HFFc6 (cell line): ENCODE measurements at places on chromosomes 1 and 21.

DNA sequence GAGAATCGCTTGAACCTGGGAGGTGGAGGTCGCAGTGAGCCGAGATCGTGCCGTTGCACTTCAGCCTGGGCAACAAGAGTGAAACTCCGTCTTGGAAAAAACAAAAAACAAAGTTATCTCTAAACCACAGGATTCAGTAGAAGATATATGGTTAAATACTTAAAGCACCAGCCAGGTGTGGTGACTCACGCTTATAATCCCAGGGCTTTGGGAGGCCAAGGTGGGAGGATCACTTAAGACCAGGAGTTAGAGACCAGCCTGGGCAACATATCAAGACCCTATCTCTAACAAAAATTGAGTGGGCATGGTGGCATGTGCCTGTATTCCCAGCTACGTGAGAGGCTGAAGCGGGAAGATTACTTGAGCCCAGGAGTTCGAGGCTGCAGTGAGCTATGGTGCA, 5.6 kb downstream of the NECAP2 start:
- H3K36me3 ChIP-seq = peaks cover 28% of the 10 kb centered on the region
- H3K4me1 ChIP-seq = peaks cover 7% of the 10 kb centered on the region
- DNase-seq = no peak
- no peak overlapping the region for H3K4me3 ChIP-seq
- H3K27me3 ChIP-seq = peaks cover 1% of the 10 kb centered on the region; the same call in 1 of the 2 replicates

GRCh38 chr1:78145105-78145580, 99.4 kb downstream of the GIPC2 start:
- no peak overlapping the region for H3K27ac ChIP-seq
- no peak overlapping the region for H3K4me3 ChIP-seq
- H3K4me1 ChIP-seq = peaks cover 47% of the 10 kb centered on the region
- DNase-seq = peak; percentile 68
- no peaks in the 10 kb centered on the region; the same call in 1 of the 2 replicates for H3K27me3 ChIP-seq

DNA sequence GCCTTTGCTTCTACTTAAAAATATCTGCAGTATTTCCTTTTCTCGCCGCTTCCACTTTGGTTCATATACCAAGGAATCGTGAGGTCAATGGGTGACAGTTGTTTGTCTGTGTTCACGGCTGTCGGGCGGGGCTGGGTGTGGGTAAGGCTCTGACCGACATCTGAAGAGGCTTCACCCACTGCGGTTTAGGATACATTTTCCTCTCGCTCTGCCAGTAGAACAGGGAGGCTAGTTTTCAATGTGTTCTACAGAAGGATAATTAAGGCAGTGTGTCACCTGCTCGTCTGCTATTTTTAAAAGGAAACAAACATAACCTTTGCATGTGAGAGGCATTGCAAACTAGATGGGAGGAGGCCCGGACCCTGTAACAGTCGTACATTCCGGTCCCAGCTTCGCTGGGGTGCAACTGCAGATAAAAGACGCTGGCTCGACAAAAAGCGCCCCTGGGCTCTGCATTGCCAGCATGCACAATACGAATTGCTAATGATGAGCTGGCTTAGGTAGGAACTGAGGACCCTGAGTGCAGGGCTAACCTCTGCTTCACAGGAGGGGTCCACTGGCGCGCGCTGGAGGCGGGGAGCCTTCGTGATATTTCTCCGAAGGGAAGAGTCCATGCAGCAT, 8.5 kb upstream of the ERG start:
- H3K4me3 ChIP-seq = no peak overlapping the region
- H3K4me1 ChIP-seq = peaks cover 20% of the 10 kb centered on the region
- no peak for DNase-seq
- H3K27me3 ChIP-seq = peaks cover 18% of the 10 kb centered on the region
- H3K27ac ChIP-seq = no peak overlapping the region

DNA sequence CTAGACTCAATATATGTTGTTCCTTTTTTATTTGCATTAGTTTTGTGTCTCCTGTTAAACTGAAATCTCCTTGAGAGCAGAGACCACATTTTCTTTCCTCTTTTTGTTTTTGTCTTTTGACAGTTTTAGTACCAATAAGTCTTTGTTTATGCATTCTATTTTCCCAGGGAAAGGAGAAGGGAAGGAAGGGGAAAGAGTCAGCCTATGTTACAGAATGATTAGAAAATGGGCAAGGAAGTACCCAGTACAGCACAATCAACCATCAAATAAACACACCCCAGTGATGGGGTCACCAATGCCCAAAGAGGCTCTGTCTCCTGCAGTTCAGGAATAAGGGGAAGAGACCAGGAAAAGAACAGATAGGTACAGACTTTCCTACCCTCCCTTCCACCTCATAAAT, 10.1 kb downstream of the ZBTB37 start:
- peaks cover 18% of the 10 kb centered on the region for H3K36me3 ChIP-seq
- H3K27ac ChIP-seq = no peak overlapping the region
- no peaks in the 10 kb centered on the region; the same call in 1 of the 2 replicates for H3K4me1 ChIP-seq

DNA sequence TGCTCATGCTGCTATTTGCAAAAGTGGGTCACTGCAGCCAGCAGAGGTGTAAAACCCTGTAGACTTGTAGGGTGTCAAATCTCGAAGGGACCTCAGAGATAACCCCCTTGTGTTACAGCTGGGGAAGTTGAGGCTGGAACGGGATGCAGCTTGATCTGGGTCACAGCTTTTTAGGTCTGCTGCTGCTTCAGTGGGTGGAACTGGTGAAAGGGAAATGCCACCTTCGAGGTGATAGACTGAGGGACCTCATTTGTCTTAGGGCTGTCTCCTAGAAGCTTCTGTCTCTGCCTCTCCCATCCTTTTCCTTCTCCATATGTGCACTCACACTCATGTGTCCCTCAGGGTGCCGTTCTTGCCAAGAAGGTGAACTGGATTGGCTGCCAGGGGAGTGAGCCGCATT, 35.4 kb downstream of the QSOX1 start:
- peaks cover 29% of the 10 kb centered on the region for H3K36me3 ChIP-seq
- no peak overlapping the region for H3K4me3 ChIP-seq
- no peak for DNase-seq
- no peak overlapping the region for H3K27ac ChIP-seq

- no peaks in the 10 kb centered on the region for H3K36me3 ChIP-seq
- H3K4me1 ChIP-seq = no peaks in the 10 kb centered on the region
- no peaks in the 10 kb centered on the region for H3K27me3 ChIP-seq
- no peak overlapping the region for H3K4me3 ChIP-seq
- no peak for DNase-seq
Observed at GRCh38 chr1:95386915-95387314, 152.9 kb downstream of the RWDD3 start.

DNA sequence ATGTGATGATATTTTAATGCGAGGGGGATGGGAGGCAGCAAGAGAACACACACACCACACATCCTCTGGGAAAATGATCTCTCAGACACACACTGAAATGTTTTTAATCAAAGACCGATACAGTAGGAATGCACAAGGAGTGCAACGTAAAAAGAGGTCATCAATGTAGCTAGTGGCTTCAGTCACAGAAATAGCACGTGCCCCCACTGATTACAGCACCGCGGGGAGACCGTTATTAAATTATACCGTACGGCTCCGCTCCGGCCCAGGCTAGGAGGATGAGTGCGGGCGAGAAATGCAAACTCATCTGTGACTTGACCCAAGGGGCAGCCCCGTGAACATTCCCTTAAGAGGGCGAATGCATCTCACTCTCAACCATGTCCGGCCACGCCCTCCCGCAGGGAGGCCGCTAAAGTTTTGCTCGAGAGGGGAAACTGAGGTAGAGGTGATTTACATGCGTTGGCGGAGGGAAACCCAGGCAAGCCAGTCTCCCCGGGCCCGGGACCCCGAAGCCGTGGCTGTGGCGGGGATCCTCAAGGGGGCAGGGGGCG, 552 bp downstream of the UBR4 start:
- peaks cover 70% of the 10 kb centered on the region for H3K4me1 ChIP-seq
- peak overlapping the region; percentile 94 for H3K4me3 ChIP-seq
- H3K27me3 ChIP-seq = no peaks in the 10 kb centered on the region
- peaks cover 44% of the 10 kb centered on the region for H3K36me3 ChIP-seq
- H3K27ac ChIP-seq = peak overlapping the region; percentile 93
- peak; percentile 7 for DNase-seq

DNA sequence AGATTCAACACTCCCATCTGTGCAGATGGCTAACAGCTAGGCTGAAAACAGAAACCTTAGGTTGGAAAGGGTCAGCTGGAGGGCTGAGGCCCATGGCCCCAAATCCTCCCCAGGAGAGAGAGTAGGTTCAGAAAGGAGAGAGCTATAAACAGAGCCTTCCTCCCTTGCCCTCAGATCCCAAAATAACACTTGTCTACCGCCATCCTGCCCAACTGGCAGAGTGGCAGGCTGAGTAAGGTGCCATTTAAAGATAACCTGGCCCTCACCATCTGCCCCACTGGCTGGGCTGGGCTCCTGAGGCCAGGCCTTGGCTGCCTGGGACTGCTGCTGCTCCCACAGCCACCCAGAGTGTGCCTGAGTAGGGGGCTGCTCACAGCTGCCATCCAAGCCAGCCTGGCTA, 4.3 kb upstream of the SHISA4 start:
- H3K27me3 ChIP-seq = no peaks in the 10 kb centered on the region; the same call in 1 of the 2 replicates
- peaks cover 68% of the 10 kb centered on the region for H3K4me1 ChIP-seq
- no peaks in the 10 kb centered on the region for H3K36me3 ChIP-seq
- H3K27ac ChIP-seq = no peak overlapping the region

GRCh38 chr21:33680870-33681269, 38.6 kb downstream of the ITSN1 start:
- H3K27me3 ChIP-seq = no peaks in the 10 kb centered on the region
- peak overlapping the region; percentile 28; the same call in 1 of the 2 replicates for H3K27ac ChIP-seq
- H3K36me3 ChIP-seq = peaks cover 4% of the 10 kb centered on the region; the same call in 1 of the 2 replicates
- no peak overlapping the region for H3K4me3 ChIP-seq
- DNase-seq = no peak
- peaks cover 55% of the 10 kb centered on the region for H3K4me1 ChIP-seq

DNA sequence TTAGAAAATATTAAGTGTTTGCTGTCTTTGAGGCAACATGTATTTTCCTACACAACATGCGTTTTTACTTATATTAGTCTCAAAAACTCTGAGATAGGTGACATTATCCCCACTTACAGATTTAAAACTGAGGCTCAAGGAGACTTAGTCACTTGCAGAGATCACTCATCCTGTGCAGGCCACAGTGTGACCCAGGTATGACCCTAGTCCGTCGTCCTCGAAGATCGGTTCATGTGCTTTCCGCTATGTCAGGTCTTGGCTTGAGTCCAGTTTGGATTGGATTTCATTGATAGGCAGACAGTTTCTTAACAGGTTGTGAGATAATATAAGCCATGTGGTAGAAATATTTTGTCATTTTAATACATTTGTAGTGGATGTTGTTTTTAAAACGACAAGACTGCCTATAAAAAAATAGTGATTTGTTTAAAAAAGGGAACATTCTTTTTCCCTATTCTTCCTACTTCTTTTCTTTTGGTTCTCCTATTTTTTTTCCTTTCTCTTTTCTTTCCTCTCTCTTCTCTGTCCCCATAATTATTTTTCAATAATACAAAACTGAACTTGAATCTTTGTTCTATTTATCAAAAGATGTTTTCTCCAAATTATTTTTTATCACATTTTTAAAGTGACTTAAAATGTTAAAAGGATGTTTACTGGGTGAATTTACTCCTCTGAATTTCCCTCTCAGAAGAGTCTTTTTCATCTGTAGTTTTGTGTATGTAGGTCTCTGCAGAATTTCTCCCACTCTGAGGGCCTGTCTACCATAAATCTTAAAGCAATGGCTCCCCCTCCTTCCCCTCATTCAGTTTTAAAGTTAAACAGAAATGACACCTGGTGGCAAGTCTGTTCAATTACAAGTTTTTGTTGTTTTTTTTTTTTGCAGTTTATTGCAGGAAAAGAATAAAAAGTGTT, 81.8 kb downstream of the PHTF1 start:
- H3K4me1 ChIP-seq = peaks cover 37% of the 10 kb centered on the region
- H3K36me3 ChIP-seq = no peaks in the 10 kb centered on the region
- no peak overlapping the region for H3K4me3 ChIP-seq
- DNase-seq = peak; percentile 39

- H3K27ac ChIP-seq = no peak overlapping the region
- H3K36me3 ChIP-seq = no peaks in the 10 kb centered on the region
- no peak overlapping the region; the same call in 1 of the 2 replicates for H3K4me3 ChIP-seq
- no peak for DNase-seq
Observed at GRCh38 chr1:225449774-225450173, 21.9 kb upstream of the LBR start.

- H3K27me3 ChIP-seq = no peaks in the 10 kb centered on the region; the same call in none of the 2 replicates
- DNase-seq = no peak
- no peak overlapping the region for H3K27ac ChIP-seq
- H3K4me1 ChIP-seq = peaks cover 19% of the 10 kb centered on the region; the same call in 1 of the 2 replicates
- no peak overlapping the region for H3K4me3 ChIP-seq
- peaks cover 4% of the 10 kb centered on the region; the same call in 1 of the 2 replicates for H3K36me3 ChIP-seq
Observed at GRCh38 chr1:41518471-41518870, 34.0 kb upstream of the EDN2 start.

GRCh38 chr1:36402504-36402890, 4.8 kb upstream of the LSM10 start:
- H3K27ac ChIP-seq = no peak overlapping the region
- DNase-seq = no peak

- H3K36me3 ChIP-seq = peaks cover 60% of the 10 kb centered on the region
- H3K4me3 ChIP-seq = no peak overlapping the region
- no peak for DNase-seq
- no peaks in the 10 kb centered on the region; the same call in 1 of the 2 replicates for H3K4me1 ChIP-seq
Observed at GRCh38 chr1:244850896-244851295, 13.4 kb downstream of the HNRNPU start.

DNA sequence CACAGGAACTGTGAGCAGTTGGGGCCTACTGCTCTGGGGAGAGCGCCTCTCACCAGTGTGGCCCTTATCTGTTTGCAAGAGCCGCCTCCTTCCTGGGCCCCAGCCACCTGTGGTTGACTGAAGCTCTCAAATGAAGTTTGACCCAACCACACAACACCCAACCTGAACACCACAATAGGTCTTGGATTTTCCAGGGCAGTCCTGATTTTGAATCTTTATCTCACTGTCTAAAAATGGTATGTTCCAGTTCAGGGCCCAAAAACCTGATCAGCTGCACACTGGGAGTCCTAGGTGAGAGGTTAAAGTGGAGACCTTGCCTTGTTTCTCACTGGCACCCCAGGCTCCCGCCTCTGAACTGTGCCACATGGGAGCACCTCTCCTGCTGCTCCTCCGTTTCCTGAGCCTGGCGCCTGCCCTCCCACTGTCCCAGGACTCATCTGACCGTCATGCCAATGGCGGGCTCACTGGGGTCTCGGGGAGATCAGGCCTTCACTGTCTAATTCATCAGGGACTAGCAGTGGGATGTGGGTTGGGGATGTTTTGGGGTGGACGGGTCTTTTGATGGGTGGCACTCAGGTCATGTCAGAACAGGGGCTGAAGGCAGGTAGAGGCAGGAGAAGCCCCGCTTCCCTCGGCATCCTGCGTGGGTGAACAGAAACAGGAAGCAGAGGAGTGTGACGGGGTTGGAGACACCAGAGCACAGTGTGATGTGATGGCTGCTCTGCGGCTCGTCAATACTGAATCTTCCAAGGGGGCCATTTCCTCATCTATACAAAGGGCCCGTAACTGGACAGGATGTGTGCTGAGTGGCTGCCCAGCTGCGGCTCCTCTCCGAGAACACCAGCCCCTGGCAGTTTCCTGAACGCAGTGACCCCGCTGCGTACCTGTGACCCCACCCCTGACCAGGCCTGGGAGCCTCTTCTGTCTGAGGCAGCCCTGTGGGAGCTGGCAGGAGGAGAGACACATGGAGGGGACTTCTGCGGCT, 59.6 kb upstream of the ITPKB start:
- peaks cover 16% of the 10 kb centered on the region for H3K27me3 ChIP-seq
- no peak overlapping the region for H3K27ac ChIP-seq
- no peak for DNase-seq
- no peaks in the 10 kb centered on the region for H3K36me3 ChIP-seq
- H3K4me3 ChIP-seq = no peak overlapping the region
- H3K4me1 ChIP-seq = no peaks in the 10 kb centered on the region

GRCh38 chr1:208189716-208190115, 54.5 kb downstream of the PLXNA2 start:
- H3K27me3 ChIP-seq = no peaks in the 10 kb centered on the region; the same call in 1 of the 2 replicates
- DNase-seq = no peak
- peaks cover 56% of the 10 kb centered on the region for H3K4me1 ChIP-seq
- H3K36me3 ChIP-seq = peaks cover 29% of the 10 kb centered on the region
